Inflammatory macrophage (primary cell): ENCODE measurements at places on chromosomes 6 and 20.

DNA sequence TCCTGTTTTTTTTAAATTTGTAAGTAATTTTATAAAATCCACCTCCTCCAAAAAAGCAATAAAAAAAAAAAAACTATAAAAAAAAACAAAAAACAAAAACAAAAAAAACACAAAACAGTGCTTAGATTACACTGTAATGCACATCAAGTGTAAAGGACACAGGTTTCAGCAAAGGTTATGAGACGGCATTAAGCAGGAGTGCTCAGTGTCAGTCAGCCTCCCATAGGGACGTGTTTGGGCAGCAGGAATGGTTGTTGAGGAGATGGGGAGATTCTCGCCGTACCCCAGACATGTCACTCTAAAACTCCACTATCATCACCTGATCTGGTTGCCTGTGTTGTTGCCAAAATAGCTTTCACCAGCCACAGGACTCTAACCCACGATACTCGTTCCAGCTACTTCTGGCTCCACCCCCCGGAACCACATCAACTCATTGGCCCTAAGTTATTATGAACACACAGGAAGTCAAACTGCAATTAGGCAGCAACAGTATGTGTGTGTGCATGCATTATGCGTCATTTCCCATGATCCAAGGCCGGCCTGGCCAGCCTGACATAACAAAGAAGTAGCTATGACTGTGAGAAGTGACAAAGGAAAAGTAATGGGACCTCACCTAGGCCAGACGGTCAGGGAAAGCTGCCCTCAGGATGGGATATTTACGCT, 28.7 kb downstream of the ECT2L start:
- no peak for DNase-seq

DNA sequence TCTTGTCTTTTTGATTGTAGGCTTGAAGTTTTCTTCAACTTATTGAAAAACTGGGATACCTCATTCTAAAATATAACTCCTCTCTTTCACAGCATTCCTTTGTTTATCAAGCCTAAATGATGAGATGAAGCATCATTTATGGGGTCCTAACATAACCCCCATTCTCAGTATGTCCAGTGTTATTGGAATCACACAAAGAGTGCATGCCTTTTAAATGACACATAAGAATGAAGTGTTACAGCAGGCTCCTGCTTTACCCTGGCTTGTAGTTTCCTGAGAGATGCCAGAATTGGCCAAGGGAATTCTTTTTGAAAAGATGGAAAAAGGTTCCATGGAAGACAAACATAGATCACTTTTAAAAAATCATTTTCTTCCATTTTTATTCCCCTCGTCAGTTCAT, 502.4 kb downstream of the BCKDHB start:
- no peak for DNase-seq

- DNase-seq = no peak
Observed at GRCh38 chr6:89630488-89630887, 8.1 kb downstream of the LYRM2 start.

GRCh38 chr6:1915226-1915625, 305.5 kb downstream of the FOXC1 start:
- no peak for DNase-seq

- no peak for DNase-seq
Observed at GRCh38 chr6:105109955-105110895, 69.6 kb downstream of the POPDC3 start.

DNA sequence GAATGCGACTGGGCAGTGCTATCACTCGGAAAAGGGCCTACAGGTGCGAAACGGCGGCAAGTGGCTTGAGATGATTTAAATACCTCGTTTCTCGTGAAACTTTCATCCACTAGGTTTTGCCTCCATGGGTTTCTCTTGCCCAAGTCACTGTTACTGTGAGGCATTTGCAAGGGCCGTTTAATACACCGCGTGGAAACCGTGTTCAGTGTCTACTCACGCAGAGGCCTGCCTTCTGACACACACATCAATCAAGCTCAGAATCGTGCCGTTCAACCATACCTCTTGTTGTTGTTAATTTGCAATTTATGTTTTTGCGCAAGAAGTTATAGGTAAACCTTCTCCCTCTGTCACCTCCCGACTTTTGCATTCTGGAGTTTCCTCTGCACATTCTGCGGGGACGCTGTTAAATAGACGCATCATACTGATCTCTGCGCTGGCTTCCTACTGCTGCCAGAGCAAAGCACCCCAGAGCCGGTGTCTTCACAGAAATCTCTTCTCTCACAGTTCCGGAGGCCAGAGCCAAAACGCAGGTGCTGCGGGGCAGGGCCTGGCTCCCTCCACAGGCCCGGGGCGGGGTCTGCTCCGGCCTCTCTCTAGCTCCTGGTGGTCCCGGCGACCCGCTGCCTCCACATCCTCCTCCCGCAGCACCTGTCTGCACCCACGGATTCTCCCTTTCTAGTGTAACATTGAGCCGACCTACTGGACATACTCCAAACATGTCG, 251.4 kb downstream of the SMOC2 start:
- no peak for DNase-seq

GRCh38 chr20:44495802-44496481, 20.3 kb downstream of the TTPAL start:
- no peak for DNase-seq

- DNase-seq = no peak
Observed at GRCh38 chr6:37558646-37559045, 59.0 kb upstream of the CCDC167 start.

- DNase-seq = no peak
Observed at GRCh38 chr6:16278048-16278724, 39.8 kb downstream of the GMPR start.

DNA sequence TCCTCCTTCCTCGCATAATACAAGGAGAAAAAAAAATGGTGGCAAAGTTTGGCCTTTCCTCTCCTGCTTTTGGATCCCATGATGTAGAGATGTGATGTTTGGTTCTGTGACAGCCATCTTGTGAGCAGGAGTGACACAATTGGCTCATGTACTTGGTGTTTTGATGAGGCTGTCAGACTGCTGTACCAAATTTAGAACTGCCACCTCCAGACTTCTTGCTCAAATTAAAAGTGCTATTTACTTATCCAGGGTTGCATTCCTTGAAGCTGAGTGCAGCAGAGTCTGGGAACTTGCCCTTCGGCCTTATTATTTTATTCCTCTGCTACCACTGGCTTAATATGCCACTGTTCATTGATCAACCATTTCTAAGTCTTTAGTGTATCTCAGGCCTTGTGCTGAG, 21.9 kb downstream of the BCAS1 start:
- DNase-seq = no peak

GRCh38 chr6:169034516-169035167, 219.0 kb downstream of the THBS2 start:
- no peak for DNase-seq

DNA sequence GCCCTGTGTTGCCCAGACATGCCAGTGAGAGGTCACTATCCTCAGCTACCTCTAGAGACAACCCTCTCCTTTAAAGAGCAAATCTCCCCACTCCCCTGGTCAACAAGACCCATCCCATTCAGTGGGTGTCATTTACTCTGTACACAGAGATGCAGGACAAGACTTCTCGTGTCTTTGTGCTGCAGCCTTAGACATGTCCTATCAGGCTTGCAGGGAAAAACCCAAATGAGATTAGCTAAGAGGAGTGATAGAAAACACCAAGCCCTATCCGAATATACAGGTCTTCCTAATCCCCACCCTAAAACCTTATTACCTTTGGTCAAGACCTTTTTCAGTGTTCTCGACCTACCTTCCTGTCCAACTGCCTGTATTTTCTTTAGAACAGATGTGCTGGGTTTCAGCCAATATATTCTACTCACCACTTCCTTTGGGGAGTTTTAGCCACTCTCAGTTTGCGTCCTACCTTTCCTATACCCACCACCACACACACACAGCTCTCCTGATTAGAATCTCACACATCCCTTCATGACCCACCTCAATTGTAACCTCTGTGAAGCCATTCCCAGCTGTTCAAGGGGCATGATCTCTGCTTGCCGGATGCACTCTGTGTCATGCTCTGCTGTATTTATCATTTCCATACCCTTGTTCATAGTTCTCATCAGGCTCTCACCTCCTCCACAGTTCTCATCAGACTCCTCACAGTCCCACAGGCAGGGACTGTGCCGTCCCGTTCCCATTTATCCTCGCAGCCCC, 39.7 kb downstream of the TRAM2 start:
- no peak for DNase-seq

DNA sequence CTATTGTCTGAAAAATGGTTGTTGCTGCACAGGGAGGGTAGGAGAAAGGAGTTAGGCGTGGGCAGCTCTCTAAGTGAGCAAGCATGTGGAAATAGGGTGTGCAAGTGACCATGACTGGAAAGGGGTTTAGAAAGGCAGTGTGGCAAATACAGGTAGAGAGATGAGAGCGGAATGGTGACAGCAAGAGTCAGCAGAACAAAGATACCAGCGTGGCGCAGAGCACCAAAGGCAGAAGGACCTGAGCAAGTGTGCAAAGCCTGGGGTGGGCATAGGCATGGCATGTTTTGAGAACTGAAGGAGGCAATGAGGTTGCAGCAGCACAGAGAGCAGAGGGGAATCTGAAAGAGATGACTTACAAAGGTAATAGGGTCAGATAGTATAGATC, 17.0 kb downstream of the RNF217 start:
- no peak for DNase-seq

DNA sequence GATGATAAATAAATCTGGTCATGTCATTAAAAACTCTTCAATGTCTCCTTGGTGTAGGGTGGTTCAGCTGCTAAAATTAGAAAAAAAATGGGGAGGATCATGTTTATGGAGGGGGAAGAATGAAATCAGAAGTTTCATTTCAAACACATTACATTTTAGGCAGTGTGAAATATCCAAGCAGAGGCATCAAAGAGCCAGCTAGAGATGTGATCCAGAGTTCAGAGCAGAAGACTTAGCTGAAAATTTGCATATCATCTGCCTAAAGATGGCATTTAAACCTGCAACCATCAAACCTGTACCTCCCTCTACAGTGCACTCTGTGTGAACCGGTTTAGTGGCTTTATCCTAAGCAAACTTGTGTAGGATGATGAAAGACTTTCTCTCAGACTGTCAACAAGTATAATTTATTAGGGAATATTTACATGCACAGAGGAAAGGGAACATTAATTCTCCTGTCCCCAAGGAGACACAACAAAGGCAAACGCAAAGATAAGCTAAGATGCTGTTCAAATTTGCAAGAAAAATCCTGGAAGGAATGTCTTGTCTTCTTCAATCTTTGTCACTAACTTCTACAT, 84.8 kb upstream of the PLEKHG1 start:
- no peak for DNase-seq

GRCh38 chr20:22908944-22909343, 126.2 kb upstream of the SSTR4 start:
- no peak for DNase-seq

DNA sequence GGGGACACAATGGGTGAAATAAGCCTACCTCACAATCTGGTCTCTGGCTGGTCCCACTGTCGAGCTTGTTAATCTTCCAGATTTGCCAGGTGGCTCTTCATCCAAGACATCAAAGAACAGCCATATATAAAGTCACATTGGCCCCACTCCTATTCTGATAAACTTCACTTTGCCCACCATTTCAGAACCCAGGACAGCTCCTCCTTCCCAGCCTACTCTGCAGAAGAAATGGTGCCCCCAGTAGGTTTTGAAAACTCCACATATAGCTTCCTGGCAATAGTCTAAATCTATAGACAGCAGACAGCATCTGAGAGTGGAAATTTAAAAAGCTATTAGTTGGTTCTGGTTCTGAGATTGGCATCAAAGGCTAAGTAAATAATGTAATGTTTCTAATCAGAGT, 143.1 kb upstream of the PCSK2 start:
- no peak for DNase-seq

DNA sequence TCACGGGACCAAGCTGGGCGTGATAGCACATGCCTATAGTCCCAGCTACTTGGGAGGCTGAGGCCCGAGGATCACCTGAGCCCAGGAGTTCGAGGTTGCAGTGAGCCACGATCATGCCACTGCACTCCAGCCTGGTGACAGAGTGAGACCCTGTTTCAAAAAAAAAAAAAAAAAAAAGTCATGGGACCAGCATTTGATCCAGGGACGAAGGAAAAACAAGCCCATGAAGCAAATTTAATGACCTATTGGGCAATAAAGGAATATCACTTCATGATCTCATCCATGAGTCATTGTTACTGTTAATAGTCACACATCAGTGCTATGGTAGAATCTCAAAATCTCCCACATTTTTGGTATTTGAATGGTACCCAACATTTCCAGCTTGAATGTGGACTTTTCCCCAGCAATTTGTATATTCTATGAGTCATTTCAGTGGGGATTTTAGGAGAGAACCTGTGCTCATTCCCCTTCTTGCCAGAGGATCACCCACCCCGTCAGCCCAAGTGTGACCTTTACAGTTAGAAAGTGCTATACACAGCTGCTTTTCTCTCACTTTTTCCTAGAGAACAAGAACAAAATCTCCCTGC, 8.5 kb upstream of the SOD2 start:
- DNase-seq = peak; percentile 75

DNA sequence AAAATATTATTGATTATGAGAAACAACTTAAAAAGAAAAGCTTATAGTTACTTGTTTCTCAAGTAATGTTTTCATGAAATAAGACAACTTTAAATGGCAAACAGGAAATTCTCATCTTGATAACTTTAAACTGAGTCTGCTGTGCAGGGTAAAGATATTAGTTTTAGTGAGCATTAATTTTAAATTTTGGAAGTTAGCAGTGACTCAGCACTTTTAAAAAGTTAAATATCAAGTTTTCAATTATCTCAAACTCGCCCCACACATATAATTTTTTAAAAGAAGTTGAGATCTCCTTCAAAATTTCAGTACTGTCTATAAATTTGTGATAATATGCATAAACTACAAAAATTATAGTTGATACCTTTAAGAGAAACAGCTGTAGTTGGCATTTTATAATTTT, 337.3 kb upstream of the NT5E start:
- no peak for DNase-seq

DNA sequence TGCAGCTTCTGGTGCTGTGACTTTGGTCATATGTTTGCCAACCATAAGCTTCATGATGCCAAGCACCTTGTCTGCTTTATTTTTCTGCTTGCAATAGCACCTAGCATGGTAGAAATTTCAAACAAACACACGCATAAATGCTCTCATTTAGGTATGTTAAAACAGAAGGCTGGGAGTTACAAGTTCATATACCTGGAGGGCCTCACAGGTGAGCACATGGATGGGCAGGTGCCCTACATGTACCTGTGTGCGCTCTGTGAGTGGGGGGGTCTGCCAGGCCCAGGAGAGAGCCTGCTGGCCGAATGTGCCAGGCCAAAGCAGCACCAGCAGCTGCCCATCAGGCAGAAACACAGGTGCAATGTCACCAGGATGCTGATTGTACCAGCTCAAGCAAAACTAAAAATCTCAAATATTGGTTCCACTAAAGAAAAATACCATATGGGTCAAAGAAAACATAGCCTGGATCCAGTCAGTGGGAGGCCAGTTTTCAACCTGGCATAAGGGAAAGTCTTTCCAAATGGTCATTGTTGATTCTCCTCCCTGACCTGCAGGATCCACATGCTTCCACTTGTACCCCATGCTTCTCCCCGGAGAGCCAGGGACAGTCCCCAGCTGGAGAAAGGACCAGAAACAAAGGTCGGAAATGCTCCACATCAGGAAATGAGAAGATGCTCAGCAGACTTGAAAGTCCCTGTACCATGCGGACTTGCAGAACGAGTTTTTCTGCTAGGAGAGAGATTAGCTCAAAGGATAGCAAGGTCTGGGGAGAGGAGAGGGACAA, 7.2 kb upstream of the PFDN4 start:
- no peak for DNase-seq
